Activated CD4-positive, alpha-beta T cell treated with anti-CD3 and anti-CD28 coated beads, Interleukin-2, amount 10 ng/mL, durations not matched to agents 7 days and 5 days (primary cell): ENCODE measurements at places on chromosomes 3 and 15. TPM values are rescaled to one million over a fixed set of nuclear protein-coding genes. Genes with fewer than 3 reads are reported as not detected.
A peak's percentile ranks its signal among the peaks of the same experiment; 100 is the strongest.

- no peak for DNase-seq
Measured at GRCh38 chr3:49352890-49353421, 5.2 kb downstream of the GPX1 start.

Gene IL5RA
- not detected for total RNA-seq

DNA sequence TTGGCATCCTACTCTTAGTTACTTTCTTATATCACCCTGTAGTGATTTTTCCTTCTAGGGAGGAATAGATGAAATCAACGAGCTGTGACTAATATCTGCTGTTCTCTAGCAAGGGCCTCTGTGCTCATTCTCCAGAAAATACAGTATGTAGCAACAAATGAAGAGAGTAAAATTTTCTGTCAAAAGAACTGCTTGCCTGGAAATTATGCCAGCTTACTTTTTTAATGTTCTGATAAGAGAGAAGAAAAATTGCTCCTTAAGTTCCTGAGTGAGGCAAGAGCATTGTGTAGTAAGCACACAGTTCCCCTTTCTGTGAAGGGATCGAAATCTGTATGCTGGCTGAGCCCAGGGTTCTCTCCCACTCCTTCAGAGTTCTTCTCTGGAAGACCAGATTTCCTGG lies 51.4 kb upstream of the GK5 start:
- DNase-seq, result no peak

GRCh38 chr3:5784690-5785089 lies 597.2 kb downstream of the EDEM1 start:
- no peak for DNase-seq

- DNase-seq, result no peak
Measured at GRCh38 chr15:79828447-79828846, 68.4 kb downstream of the MTHFS start.

- DNase-seq, result no peak
Measured at GRCh38 chr15:67979281-67979680, 74.8 kb upstream of the PIAS1 start.

DNA sequence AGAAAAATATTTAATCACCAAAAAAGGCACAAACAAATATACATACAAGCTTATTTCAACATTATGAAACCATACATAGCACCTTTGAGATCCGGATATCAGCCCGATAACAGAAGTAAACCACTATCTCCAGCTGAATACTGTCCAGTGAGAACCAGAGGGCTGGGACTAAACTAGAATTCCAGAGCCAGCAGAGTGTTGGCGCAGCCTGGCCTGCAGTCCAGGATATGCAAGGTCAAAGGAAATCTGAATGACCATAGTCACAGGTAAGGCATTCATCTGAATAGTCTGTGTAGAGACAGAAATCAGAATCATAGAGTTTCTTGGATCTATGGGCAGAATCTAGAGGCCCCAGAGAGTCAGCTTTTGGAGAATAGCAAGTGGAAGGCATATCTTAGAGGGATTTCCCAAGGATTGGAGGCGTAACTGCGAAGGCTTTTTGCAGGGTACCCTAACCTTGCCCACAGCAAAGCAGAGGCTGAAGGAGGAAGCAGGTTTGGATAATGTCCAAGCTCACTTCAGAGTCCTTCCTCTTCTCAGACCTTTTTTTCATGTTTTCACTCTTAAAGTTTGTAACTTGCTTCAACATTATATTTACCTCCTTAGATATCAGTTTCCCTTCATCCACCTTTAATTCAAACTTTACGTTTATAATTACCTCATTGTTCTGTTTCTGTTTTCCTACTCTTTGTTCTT lies 32.5 kb upstream of the TP63 start:
- DNase-seq, result no peak

DNA sequence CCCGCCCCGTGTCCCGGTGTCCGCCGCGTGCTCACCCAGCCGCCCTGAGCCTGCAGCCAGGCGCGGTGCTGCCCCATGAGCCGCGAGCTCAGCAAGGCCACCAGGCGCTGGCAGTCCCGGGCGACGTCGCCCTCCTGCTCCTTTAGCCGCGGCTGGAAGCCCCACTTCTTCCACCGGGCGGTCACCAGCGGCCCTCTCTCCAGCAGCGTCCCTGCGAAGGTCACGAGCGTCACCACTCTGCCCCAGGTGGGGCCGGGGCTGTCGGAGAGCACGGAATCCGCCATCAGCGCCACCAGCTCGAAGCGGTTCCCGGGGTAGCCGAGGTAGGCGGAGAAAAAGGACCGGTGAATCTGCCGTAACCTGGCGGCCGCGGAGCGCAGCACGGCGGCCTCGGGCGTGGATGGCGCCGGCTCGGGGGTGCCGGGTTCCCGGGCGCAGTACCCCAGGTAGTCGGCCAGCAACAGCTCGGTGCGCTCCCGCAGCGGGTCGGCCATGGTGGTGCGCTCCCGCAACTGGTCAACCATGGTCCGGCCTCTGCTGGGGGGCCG lies 298 bp downstream of the BCL2L10 start:
- DNase-seq, result peak; percentile 49

DNA sequence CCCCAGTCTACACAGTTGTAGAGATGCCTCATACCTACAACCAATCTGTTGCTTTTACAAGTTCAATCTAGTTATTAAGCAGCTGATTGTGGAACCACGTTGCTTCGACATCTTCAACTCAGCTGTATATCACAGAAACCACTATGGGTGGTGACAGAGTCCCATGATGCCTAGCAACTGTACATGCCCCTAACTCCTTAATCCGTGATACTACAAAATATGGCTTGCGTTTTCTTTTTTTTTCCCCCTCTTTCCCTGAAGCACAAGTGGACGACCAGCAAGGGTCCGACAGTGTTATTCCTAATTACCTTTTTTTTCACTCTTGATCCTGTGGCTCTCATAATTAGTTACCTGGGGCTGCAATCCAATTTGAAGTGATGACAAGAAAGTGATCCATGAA lies 478.6 kb downstream of the FOXP1 start:
- no peak for DNase-seq

Gene ETV5
- total RNA-seq, result 0.48 TPM
